ENCODE measurements at places on chromosomes 4 and X.

DNA sequence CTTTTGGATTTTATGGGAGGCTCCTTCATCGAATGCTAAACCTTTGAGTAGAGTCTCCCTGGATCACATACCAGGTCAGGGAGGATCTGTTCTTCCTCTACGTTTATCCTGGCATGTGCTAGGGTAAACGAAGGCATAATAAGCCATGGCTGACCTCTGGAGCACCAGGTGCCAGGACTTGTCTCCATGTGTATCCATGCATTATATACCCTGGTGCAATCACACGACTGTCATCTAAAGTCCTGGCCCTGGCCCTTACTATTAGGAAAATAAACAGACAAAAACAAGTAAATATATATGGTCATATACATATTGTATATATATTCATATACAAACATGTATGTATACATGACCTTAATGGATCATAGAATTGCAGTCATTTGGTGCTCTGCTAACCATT, 21.2 kb downstream of the EREG start:
- DNase-seq = no peak

- DNase-seq = peak; percentile 46
These were observed 108.7 kb upstream of the ATP6AP2 start for GRCh38 chrX:40471965-40472648.

DNA sequence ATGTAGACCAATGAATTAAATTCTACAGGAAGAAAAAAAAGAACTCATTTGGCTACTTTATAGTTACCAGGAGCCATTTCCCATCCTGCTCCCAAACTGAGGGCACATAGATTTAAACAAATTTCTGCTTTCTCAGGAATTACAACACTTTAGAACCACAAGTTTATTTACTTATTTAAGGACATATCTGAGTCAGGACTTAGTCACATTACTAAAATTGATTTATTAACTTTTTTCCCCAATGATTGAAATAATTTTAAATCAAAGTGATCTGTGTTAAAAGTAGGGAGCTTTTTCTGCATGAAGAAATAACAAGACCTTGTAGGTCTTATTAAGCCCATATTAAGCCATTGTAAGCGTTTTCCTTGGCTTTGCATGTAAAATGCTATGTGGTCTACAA, 291.0 kb upstream of the HAND2 start:
- no peak for DNase-seq

DNA sequence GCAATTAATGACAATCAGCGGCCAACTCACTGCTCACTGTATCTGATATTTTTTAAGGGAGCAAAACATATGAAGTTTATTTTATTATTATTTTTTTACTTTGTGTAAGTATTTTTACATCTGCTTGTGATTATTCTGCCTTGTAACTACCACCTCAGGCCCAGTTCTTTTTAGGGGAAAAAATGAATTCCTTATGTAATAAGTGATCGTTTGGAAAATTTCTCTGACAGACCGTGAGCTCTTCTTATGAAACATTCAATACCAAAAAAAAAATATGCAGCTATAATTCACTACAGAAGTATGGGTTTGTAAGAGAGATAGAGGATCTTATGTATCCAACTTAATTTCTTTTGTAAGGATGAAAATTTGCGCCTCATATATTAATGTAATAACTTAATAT, 33.5 kb upstream of the STOX2 start:
- no peak for DNase-seq

GRCh38 chrX:71935476-71935875, 24.8 kb downstream of the NHSL2 start:
- no peak for DNase-seq

- DNase-seq = no peak
These were observed 126.0 kb downstream of the TENM3 start for GRCh38 chr4:182369211-182369610.

- DNase-seq = no peak
These were observed 27.3 kb upstream of the CDKN2AIP start for GRCh38 chr4:183416879-183417755.

- no peak for DNase-seq
These were observed at the start of gene PRKG2 for GRCh38 chr4:81214881-81215868. Gene PRKG2, minus strand, starts transcription at chr4:81215222. Its CDS starts 10,175 bp downstream, at chr4:81205047.

DNA sequence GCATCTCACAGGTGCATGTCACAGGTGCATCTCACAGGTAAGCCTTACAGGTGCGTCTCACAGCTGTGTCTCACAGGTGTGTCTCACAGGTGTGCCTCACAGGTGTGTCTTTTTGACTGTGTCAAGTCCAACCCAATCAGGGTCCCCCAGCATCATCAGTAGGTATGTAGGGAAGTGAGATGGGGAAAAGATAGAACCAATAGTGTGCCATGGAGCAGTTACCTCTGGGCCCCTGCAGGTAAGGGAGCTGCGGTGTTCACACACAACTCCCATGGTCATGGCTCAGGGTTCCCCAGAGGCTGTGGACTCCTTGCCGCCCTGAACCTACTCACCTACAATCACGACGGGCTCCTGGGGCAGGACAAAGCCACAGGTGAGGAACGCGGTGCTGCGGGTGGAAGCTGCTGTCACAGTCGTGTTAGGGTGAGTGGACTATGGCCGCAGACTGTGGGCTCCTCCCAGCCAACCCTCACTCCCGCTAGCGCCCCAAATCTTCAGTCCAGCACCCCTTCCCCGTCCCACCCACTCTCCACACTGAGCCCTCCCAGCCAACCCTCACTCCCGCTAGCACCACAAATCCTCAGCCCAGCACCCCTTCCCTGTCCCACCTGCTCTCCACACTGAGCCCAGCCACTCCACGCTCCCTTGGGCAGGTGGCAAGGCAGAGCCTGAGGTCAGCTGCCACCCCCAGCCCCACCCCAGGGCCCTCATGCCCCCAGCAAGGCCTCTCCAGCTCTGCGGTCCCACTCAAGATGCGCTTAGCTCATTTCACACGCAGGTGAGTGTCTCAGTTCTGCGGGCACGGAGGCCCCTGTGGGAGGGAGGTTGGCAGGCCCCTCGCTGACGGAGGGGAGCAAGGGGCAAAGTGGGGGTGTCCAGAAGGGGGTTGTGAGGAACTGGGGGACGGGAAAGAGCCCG, 2.1 kb upstream of the PDE6B start:
- DNase-seq = no peak

DNA sequence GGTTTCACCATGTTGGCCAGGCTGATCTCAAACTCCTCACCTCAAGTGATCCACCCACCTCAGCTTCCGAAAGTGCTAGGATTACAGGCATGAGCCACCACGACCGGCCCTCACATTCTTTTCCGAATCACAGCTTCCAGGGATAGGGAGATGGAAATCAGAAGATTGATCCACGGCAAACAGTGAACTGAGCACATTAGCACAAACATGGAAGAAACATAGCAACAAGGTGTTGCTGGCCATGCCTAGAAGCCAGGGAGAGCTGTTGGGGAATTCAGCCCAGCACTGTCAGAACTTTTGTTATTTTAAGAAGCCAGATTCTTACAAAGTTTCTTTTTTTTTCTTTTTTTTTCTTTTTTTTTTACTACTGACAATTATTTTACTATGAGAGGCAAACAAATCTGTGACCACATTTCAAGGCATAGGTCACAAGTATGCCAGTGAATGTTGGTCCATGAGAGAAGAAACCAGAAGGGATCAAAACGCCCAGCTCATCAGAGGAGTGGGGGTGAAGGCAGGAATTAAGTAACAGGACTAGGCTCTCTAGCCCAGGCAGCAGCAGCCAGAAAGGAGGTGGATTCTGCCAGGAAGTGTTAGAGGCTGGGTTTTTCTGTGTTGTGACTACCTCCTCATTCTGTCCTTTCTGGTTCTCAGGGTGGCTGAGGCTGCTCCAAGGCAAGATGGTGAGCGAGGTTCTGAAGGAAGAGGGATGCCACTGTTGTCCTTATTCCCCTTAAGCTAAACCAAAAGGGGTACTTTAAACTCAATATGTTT, 44.1 kb downstream of the TEC start:
- no peak for DNase-seq

DNA sequence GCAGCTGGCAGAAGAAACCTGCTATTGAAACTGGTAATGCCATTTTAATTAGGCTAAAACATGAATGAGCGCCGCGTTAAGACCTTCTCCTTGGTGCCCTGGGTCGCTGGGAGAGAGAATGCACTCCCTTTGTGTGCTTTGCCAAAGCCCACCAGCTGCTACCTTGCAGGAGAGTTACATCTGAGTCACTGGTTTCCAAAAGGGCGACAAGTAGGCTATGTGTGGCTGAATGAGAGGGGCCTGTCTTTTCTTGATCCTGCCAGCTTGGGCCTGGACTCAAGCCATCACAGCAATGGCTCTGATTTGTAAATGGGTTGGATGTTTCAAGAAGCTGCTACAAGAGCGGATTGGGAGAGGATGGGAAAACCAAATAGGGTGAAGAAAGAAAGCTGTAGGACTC, 81.5 kb downstream of the NHS start:
- no peak for DNase-seq

- DNase-seq = no peak
These were observed 504.0 kb downstream of the MAGEE1 start for GRCh38 chrX:76931518-76931917.

DNA sequence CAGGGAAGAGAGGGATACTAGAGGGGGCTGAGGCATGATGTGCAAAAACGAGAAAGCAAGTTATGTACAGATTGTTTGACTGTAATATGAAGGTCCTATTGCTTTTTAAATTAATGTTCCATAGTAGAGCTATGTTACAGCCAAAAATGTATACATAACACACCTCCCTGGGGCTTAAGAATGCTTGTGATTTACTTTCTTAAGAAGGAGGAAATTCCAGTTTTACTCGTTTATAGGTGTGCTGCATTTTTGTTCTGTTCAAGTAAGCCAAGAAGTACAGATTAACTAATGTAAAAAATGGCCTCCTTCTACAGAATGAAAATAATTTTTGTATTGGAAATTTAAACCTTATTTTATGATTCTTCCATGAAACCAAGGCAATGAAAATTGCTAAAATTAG, 614.4 kb upstream of the NR3C2 start:
- DNase-seq = no peak

DNA sequence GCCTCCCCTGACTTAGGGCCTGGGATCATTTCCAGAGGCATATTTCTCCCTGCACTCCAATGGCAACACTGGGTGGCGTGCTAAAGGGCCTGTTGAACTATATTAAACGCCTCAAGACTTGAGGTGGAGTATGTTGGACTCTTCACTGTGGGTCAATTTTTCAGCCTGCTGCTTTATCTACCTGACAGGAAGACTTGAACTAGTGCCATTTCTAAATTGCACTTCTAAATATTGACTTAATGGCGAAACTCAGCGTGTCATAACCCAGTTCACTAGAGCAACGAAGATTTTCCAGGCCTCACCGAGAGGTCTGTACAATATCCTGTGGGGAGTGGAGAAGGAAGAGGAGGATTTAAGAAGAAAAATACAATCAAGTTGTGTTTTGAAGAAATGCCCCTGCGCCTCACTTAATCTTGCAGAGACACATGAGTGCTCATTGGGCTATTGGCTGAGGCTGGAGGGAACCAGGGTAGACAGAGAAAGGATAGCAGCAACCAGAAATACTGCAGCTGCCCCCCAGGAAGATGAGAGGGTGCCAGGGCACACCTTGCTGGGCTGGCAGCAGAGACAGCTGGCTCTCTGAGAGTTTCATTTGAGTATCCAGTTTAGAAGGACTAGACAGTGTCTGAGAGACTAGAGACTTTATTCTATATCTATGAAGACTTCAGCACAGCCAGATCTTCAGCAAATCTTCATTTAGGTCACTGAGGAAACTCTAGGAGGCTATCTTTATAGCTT, 67.4 kb downstream of the ENPP6 start:
- no peak for DNase-seq

GRCh38 chr4:86496094-86497080, 97.7 kb upstream of the PTPN13 start:
- DNase-seq = peak; percentile 72

GRCh38 chr4:76060506-76060905, 14.0 kb upstream of the ART3 start:
- no peak for DNase-seq

- peak; percentile 4 for DNase-seq
These were observed 117.0 kb downstream of the CBLL2 start for GRCh38 chrX:22389556-22390179.

GRCh38 chr4:165656829-165657490, 216.1 kb upstream of the TLL1 start:
- no peak for DNase-seq

GRCh38 chr4:165203541-165204461, 3.6 kb upstream of the KLHL2 start:
- DNase-seq = no peak

GRCh38 chr4:1047106-1047975, 35.9 kb downstream of the FGFRL1 start:
- no peak for DNase-seq

DNA sequence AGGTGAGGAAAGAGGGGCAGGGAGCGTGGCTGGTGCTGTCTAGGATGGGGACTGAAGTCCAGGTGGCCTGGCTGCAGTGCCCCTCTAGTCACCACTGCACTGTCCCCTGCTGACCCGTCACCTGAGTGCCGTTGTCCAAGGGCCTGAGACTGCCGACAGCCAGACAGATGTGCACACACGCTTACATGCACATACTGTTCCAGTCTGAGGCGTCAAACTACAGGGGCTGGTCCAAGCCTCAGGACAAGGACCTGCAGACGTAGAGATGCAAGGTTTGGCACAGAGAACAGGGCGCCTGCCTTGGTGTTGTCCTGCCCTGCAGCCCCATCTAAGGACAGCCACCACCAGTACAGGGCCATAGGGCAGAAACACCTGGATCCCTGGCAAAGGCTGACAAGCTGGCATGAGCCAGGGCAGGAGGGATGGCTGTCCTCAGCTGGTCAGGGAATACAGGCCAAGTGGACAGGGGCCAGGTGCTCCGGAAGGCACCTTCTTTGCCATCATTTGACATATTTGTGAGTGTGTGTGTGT, 1.7 kb downstream of the SLC2A9 start:
- DNase-seq = no peak

DNA sequence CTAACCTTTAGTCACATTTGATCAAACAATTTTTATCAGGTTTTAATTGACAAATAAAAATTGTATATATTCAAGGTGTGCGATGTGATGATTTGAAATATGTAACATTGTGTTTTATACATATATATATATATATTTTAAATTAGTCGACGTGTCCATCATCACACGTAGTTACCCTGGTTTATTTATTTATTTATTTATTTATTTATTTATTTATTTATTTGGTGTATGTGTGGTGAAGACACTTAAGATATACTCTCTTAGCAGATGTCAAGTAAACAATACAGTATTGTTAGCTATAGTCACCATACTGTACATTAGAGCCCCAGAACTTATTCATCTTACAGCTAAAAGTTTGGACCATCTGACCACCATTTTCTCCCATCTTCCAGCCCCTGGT, 224.9 kb upstream of the HHIP start:
- DNase-seq = no peak

- DNase-seq = no peak
These were observed 53.6 kb upstream of the RAB40AL start for GRCh38 chrX:102883491-102883890.

Measured in ACHN (cell line).